ENCODE measurements at places on chromosomes 2 and 18. TPM values are rescaled to one million over a fixed set of nuclear protein-coding genes. Genes with fewer than 3 reads are reported as not detected.

PROKR1 gene
- total RNA-seq, result not detected

FSIP2 gene
- 0.79 TPM for total RNA-seq

TTC27 gene
- total RNA-seq, result 14.6 TPM

RUFY4 gene
- total RNA-seq, result 0.82 TPM

GRCh38 chr2:197079832-197080555 lies 153.5 kb upstream of the PGAP1 start:
- no peak for DNase-seq
- H3K27ac ChIP-seq, result no peak overlapping the region
- no peak overlapping the region for H3K4me3 ChIP-seq
- H3K27me3 ChIP-seq, result no peaks in the 10 kb centered on the region
- H3K36me3 ChIP-seq, result peaks cover 92% of the 10 kb centered on the region
- H3K4me1 ChIP-seq, result no peaks in the 10 kb centered on the region

DNA sequence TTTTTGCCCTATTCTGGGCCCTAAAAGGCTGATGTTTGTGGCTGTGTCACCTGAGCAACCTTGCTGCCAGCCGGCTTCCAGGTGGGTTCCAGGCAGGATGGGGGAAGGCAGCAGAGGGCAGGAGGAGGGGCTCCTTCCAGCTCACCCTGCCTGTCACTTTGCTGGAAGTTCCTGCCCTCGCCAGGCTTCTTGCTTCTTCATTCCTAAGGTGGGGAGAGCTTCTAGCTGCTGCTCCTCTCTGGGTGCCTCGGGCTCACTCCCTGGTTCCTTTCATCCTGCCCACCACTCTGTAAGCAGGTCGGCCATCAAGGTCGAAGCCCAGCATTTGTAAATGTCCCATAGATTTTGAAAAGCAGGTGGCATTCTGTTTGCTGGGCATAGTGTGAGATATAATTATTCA lies 249.4 kb upstream of the HS6ST1 start:
- H3K27me3 ChIP-seq, result no peaks in the 10 kb centered on the region
- no peak overlapping the region for H3K4me3 ChIP-seq
- no peaks in the 10 kb centered on the region for H3K4me1 ChIP-seq
- no peaks in the 10 kb centered on the region for H3K36me3 ChIP-seq
- no peak for DNase-seq

DNA sequence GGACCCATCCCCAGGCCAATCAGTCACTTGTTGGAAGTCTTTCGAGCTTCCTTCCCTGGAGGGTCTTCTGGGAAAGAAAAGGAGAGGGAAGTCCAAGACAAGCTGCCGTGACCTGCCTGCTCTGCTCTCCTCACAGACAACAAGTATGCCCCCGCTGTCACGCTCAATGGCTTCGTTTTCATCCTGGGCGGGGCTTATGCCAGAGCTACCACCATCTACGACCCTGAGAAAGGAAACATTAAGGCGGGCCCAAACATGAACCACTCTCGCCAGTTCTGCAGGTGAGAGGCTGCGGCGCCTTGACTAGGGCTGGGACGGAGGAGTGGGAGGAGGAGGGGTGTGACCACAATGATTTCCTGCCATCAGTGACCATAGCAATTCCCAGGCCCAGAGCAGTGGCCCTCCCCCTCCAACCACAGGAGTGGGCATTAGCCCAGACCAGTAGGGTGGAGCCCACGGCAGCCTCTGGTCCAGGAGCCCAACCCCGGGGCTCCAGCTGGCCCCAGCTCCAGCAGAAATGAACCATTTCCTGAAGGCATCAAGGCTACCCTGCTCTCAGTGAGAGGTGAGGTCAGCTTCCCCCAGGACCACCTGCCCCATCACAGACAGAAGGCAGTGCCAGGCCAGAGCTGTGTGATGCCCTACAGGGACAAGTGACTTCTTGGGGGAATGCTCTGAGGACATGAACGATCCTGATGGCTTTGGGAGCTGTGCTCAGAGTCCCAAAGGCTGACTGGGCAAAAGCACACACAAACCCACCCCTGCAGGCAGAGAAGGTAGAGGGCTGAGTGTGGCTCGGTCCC lies 223.1 kb downstream of the ATAD2B start:
- no peak overlapping the region for H3K27ac ChIP-seq
- no peaks in the 10 kb centered on the region for H3K36me3 ChIP-seq
- H3K4me3 ChIP-seq, result no peak overlapping the region
- no peaks in the 10 kb centered on the region for H3K27me3 ChIP-seq

GRCh38 chr18:56021809-56022195 lies 433.8 kb upstream of the TCF4 start:
- no peak overlapping the region for H3K4me3 ChIP-seq
- no peaks in the 10 kb centered on the region for H3K27me3 ChIP-seq
- DNase-seq, result no peak
- H3K27ac ChIP-seq, result no peak overlapping the region
- H3K4me1 ChIP-seq, result no peaks in the 10 kb centered on the region

- H3K4me1 ChIP-seq, result peaks cover 11% of the 10 kb centered on the region
- peaks cover 3% of the 10 kb centered on the region for H3K27me3 ChIP-seq
- H3K4me3 ChIP-seq, result no peak overlapping the region
- DNase-seq, result no peak
These were observed 845 bp downstream of the CFAP210 start for GRCh38 chr2:169693360-169693759.

DNA sequence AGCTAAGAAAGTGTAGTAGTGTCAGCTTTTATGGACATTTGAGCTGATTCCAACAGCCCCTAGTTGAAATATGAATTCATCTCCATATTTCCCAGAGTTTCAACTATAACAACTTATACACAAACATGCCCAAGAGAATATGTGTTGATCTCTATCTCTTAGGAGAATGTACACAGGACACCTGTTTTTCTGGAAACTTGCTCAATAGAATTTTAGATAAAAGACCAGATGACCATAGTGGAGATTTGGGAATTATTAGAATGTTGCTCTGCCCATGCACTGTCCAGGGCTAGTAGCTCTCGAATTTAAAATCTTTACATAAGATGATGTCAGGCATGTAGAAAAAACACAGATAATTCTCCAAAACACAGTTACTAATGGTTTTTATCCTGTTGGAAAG lies 162.3 kb upstream of the VRK2 start:
- H3K27ac ChIP-seq, result no peak overlapping the region
- no peaks in the 10 kb centered on the region for H3K36me3 ChIP-seq
- no peak for DNase-seq
- H3K4me1 ChIP-seq, result no peaks in the 10 kb centered on the region
- H3K27me3 ChIP-seq, result no peaks in the 10 kb centered on the region

GRCh38 chr18:62069556-62069955 lies 117.3 kb downstream of the PIGN start:
- H3K27ac ChIP-seq, result no peak overlapping the region
- no peak overlapping the region for H3K4me3 ChIP-seq
- no peak for DNase-seq
- no peaks in the 10 kb centered on the region for H3K27me3 ChIP-seq
- H3K4me1 ChIP-seq, result no peaks in the 10 kb centered on the region

DNA sequence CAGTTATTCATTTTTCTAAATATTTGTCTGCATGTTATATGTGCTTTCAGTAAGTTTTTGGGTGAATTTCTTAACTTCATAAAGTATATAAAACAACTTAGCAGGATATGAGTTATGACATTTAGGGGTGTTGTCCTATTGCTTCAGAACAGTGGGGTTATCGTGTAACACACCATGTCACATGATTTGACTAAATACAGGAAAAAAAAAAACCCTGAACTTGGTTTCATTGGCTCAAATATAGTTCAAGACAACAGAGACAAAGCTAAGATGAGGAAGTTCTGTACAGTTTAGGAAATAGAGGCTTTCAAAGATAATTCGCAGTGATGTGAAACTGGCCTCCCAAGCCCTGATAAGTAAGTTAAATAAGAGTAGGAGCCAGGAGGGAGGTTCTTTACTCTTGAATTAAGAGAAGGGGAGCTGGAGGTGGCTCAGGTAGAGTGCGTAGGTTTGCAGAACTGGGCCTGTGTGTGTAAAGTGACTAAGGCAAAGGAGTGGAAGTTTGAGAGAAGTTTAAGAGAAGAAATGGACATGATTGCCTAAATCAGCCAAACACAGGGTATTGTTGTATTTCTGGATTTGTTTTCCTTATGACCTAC lies 53.9 kb downstream of the LIMS1 start:
- peak overlapping the region; percentile 71 for H3K27ac ChIP-seq
- DNase-seq, result no peak
- no peaks in the 10 kb centered on the region for H3K27me3 ChIP-seq
- no peak overlapping the region for H3K4me3 ChIP-seq
- H3K36me3 ChIP-seq, result no peaks in the 10 kb centered on the region
- peaks cover 13% of the 10 kb centered on the region for H3K4me1 ChIP-seq
